ENCODE measurements at places on chromosomes 16 and 17.

DNA sequence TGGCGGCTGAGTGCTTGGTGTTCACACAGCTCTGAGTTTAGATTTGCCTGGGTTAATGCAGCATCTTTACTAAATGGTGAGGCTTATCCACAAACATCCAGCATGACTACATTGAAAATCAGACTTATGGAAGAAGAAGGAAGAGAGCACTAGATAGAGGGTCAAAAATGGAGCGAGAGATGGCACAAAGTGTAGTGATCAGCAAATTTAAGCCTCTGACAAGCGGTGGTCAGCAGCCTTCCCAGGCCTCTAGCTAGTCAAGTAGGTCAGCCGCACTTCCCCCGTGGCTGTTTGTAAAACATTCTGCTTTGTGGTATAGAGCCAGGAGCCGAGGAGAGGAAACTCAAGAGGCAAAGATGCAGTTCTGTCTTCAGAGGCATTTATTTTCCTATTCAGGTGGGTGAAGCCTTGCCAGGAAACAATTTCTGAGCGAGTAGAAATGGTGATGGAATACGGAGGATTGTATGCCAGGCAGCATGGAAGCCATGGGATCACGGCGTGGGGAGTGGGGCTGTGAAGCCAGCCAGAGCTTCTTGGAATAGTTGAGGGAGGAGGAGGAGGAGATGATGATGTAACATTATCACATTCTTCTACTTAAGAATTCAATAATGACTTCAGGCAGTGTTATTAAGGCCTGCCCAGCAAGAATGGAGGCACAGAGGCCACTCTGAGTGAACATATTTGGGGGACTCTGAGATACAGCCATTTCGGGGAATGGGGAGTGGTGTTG is 118.9 kb downstream of the MSI2 start:
- no peak for DNase-seq

DNA sequence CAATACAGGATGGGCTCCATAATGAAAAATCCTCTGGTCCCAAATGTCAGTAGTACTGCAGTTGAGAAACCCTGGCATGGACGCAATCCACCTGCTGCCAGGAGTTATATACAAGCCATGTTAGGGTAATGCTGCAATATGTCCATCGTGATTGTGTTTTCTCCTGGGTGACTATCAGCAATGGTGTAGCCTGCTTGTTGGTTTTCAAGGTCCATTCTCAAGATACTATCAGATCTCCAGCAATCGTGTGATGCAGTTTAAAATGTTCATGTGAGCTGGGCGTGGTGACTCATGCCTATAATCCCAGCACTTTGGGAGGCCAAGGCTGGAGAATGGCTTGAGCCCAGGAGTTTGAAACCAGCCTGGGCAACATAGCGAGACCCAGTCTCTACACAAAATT is 24.0 kb downstream of the ABCC1 start:
- no peak for DNase-seq

- DNase-seq: no peak
Observed at GRCh38 chr17:2713881-2714280, 2.3 kb upstream of the CLUH start.

DNA sequence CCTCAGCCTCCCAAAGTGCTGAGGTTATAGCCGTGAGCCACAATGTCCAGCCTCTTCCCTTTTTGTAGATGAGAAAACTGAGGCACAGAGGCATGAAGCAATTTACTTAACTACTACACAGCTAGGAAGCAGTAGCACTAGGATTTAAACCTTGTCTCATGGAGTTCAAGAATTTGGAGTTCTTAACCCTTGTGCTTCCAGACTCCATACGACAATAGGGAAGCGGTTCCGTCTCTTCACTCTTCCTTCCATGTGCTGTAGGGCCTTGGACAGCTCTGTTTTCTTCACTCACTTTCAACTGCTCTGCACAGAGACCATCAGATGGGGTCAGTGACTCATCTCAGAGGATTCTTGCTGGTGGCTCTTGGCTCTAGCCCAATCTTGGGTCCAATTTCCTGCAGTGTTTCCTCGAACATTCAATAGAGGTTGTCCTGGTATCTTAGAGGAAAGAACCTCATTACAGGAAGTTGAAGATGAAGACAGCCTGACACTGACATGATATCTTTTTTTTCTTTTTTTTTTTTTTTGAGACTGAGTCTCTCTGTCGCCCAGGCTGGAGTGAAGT is 19.3 kb downstream of the ITGAL start:
- DNase-seq: no peak

GRCh38 chr17:12407495-12408252 is 258.0 kb upstream of the MYOCD start:
- no peak for DNase-seq

- DNase-seq: no peak
Observed at GRCh38 chr16:49485663-49486062, 112.1 kb downstream of the C16orf78 start.

DNA sequence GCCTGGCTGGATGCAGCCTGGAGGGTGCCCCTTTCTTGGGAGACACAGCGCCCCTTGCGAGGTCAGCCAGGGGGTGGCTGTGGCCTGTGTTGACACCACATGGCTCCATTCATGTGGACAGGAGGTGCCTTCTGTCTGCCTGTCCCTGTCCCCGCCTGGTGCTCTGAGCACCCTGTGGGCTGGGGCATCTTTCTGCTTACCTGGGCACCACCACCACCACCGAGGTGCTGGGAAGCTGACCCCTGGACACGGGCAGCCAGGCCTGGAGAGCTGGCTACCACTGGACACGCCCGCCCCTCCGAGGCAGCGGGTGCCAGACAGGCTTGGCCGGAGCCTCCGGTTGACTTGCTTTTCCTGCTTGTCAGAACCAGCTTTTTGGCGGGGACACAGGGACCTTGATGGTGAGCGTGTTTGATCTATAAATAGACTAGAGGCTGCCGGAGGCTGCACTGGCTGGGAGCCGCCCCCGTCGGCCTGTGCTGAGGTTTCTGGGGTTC is 121.3 kb upstream of the GSE1 start:
- DNase-seq: peak; percentile 26

GRCh38 chr16:15976225-15976812 is 26.9 kb downstream of the ABCC1 start:
- no peak for DNase-seq

DNA sequence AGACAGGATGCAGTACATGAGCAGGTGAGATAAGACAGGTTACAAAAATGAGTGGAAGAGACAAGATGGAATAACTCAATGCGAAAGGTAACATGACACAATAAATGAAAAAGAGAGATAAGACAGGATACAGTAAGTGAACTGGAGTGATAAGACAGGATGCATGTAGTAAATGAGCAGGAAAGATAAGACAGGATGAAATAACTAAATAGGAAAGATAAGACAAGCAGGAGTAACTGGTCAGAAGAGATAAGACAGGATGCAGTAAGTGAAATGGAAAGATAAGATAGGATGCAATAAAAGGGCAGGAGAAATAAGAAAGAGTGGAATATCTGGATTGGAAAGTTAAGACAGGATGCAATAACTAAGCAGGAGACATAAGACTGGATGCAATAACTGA is 8.3 kb upstream of the MYH4 start:
- no peak for DNase-seq

DNA sequence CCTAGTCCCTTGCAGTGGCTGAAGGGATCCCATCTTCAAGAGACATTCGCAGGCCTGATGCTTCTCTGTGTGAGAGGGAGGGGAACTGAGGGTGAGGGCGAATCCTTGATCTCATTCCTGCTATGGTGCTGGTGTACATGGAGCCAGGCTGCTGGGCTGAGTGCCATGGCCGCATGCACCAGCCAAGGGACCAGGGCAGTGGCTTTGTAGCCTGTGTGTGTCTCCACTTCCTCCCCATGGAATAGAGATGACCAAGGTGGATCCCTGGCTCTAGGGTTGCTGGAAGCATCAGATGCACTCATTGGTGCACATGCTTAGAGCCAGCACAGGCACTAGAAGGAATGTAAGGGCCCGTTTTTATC is 195.0 kb downstream of the FOXL1 start:
- no peak for DNase-seq

DNA sequence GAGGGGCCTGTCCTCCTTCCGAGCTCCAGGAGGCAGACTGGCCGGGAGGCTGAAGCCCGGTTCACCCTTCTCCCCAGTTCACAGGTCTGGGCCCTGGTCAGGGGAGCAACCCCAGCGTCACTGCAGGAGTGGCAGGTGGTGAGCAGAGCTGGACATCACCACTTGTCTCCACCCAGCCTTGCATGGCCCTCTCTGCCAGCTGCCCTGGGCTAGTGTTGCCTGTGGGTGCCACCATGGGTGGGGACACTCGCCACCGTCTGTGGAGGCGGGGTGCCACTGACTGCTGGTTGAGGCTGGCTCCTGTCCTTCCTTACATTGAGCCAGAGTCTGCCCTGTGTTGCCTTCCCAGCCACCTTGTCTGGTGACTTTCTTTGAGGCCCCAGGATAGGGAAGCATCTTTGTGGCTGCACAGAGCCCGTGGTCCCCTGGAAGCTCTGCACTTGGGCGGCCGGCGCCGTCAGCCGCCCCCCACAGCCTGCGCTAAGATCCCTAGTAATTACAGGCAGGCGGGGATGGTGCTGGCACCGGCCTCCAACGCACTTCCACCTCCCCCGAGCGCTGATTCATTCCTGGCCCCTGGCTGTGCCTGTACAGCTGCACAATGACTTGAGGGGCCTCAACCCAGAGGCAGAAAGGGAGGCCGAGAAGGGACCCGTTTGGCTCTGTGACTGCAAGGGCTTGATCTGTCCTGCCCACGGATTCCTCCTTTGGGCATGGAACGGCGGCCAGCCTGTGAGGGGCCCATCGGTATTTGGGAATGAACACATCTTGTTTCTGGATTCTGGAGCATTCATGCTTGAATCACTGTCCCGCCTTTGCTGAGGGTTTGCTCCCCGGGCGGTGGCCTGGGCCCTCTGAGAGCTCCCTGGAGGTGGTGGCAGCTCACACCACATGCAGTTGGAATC is 5.2 kb downstream of the BAIAP2 start:
- DNase-seq: peak; percentile 39

DNA sequence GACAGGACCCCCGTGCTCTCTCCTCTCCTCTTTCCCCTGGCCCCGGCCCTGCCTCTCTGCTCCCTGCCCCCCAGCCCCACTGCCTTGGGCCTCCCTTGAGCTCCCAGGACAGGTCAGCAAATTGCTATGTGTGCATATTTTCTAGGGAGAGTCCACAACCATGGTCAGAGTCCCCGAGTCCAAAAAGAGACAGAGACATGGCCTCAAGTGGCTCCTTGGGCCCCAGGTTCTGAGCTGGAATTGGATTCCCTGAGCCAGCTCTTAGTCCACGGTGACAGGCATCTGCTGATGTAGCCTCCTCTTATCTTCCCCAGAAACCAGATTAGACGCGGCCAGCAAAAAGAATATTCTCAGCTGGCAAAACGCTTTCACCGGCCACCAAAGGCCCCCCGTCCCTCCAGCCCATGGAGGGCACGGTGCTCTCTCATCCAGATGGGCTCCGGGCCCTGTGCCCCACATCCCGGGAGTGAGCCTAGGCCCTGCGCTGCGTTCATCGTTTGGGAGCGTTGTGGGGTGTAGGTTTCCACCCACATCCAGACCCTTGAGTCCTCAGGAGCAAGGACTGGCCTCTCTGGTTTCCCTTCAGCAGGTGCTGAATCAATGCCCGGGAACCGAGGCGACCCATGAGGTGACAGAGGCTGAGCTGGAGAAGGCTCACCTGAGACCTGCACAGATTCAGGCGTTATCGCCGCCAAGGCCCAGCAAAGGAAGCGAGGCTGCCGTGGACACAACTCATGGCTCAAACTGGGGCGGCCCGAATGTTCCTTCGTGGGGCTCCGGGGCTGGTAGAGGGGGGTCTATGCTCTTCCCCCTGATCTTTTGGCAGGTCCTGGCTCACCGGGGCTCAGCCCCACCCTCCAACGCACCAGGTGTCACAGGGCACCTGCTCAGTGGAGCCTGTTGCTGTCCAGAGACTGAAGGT is 16.3 kb upstream of the ENPP7 start:
- DNase-seq: no peak

- no peak for DNase-seq
Observed at GRCh38 chr17:82944990-82945389, 105.2 kb upstream of the ZNF750 start.

- DNase-seq: no peak
Observed at GRCh38 chr17:8326511-8327302, 12.9 kb upstream of the ODF4 start.

GRCh38 chr16:80608946-80609345 is 68.2 kb downstream of the DYNLRB2 start:
- no peak for DNase-seq

GRCh38 chr16:49400611-49401010 is 27.0 kb downstream of the C16orf78 start:
- DNase-seq: no peak

- no peak for DNase-seq
Observed at GRCh38 chr17:81335773-81336157, 40.7 kb upstream of the SLC38A10 start.

- no peak for DNase-seq
Observed at GRCh38 chr17:27579897-27580321, 51.1 kb upstream of the LGALS9 start.

GRCh38 chr16:30603945-30604315 is 6.3 kb downstream of the ZNF689 start:
- no peak for DNase-seq

DNA sequence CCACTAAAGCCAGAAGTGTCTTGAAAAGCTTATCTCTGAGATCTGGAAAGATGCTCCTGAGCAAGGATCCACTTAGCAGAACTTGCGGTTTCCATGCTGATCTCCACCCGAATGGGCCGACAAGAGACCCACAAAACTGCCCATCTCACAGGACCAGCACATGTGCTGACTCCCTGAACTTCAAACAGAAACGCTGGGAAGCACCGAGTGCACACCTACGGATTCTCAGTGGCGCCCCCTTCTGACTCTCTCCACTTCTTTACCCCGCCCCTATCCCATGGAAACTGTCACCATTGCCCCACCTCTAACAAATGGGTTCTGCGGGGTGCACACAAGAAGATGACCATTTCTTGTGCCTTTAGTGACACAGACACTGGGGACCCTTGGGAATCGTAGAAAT is 21.4 kb downstream of the CDRT4 start:
- no peak for DNase-seq

GRCh38 chr17:77365584-77366186 is 224.9 kb downstream of the SEC14L1 start:
- DNase-seq: no peak

Measured in anterior cingulate cortex (tissue), 58 donors.